ENCODE measurements at places on chromosomes 6 and 20.

- no peaks in the 10 kb centered on the region for H3K36me3 ChIP-seq
- ATAC-seq: no peak
- H3K27ac ChIP-seq: no peak overlapping the region
- H3K27me3 ChIP-seq: no peaks in the 10 kb centered on the region
- H3K4me3 ChIP-seq: no peak overlapping the region
These were observed 741.4 kb upstream of the CHD6 start for GRCh38 chr20:42359617-42360016.

- ATAC-seq: peak; percentile 39
- H3K27me3 ChIP-seq: no peaks in the 10 kb centered on the region
- peaks cover 48% of the 10 kb centered on the region for H3K4me1 ChIP-seq
These were observed 19.9 kb downstream of the ATXN1 start for GRCh38 chr6:16741112-16742016.

- peaks cover 48% of the 10 kb centered on the region for H3K36me3 ChIP-seq
- no peak overlapping the region for H3K4me3 ChIP-seq
- no peaks in the 10 kb centered on the region for H3K27me3 ChIP-seq
- peaks cover 56% of the 10 kb centered on the region for H3K4me1 ChIP-seq
These were observed 22.2 kb downstream of the PLCG1 start for GRCh38 chr20:41159547-41159946.

DNA sequence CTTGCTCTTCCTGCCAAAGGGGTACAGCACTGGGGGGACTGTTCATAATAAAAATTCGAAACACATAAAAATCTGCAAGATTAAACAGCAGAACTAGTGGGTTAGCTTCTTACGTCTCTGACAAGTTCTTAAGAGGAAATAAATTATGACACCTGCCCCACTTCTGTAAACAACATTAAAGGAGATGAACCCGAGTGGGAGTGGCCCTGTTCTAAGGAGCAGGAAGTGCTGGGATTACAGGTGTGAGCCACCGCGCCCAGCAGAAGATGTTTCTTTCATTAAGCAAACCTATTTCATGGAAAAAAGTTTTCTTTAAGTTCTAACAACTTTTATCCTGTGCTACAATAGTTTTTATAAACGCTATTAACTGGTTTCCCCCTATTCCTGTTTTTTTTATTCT, 24.6 kb downstream of the USP45 start:
- no peaks in the 10 kb centered on the region for H3K27me3 ChIP-seq
- H3K27ac ChIP-seq: peak overlapping the region; percentile 53

GRCh38 chr20:36720510-36720909, 25.4 kb downstream of the NDRG3 start:
- ATAC-seq: no peak
- no peaks in the 10 kb centered on the region for H3K27me3 ChIP-seq
- peaks cover 16% of the 10 kb centered on the region for H3K36me3 ChIP-seq
- no peaks in the 10 kb centered on the region for H3K4me1 ChIP-seq
- no peak overlapping the region for H3K4me3 ChIP-seq

- H3K36me3 ChIP-seq: no peaks in the 10 kb centered on the region
- peaks cover 62% of the 10 kb centered on the region for H3K27me3 ChIP-seq
- peaks cover 43% of the 10 kb centered on the region for H3K4me1 ChIP-seq
- H3K27ac ChIP-seq: no peak overlapping the region
- ATAC-seq: peak; percentile 9
These were observed 1.6 kb upstream of the HEY2 start for GRCh38 chr6:125747589-125748405.
